ENCODE measurements at places on chromosomes 7 and 10. TPM values are rescaled to one million over a fixed set of nuclear protein-coding genes. Genes with fewer than 3 reads are reported as not detected.
A peak's percentile ranks its signal among the peaks of the same experiment; 100 is the strongest.

- H3K36me3 ChIP-seq = no peaks in the 10 kb centered on the region
- no peak overlapping the region for H3K4me3 ChIP-seq
- no peak for DNase-seq
- H3K4me1 ChIP-seq = no peaks in the 10 kb centered on the region
- no peak overlapping the region for H3K27ac ChIP-seq
Observed at GRCh38 chr7:158029509-158029908, 558.1 kb downstream of the PTPRN2 start.

GRCh38 chr10:32959006-32959920, 1.2 kb upstream of the ITGB1 start:
- DNase-seq = no peak
- peak overlapping the region; percentile 86 for H3K4me3 ChIP-seq
- H3K36me3 ChIP-seq = no peaks in the 10 kb centered on the region
- H3K4me1 ChIP-seq = peaks cover 42% of the 10 kb centered on the region
- H3K27ac ChIP-seq = peak overlapping the region; percentile 99
- H3K27me3 ChIP-seq = no peaks in the 10 kb centered on the region

DNA sequence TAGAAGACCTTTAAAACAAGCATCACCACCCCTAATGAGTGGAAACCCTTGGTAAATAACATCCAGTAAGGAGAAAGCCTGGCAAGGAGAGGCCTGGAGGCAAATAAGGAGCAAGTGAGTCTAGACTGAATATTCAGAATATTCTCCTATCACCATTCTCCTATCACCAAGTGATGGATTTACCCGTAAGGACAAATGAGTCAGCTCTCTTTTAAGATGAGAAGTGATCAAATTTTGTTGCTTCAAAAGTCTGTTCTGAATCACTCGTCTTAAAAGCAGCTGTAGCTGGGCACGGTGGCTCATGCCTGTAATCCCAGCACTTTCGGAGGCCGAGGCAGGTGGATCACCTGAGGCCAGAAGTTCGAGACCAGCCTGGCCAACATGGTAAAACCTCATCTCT, 28.4 kb downstream of the KIAA1549 start:
- peaks cover 5% of the 10 kb centered on the region for H3K4me1 ChIP-seq
- no peaks in the 10 kb centered on the region for H3K27me3 ChIP-seq
- H3K4me3 ChIP-seq = no peak overlapping the region
- no peak for DNase-seq

- no peaks in the 10 kb centered on the region for H3K36me3 ChIP-seq
- no peaks in the 10 kb centered on the region for H3K27me3 ChIP-seq
- DNase-seq = no peak
- no peaks in the 10 kb centered on the region for H3K4me1 ChIP-seq
Observed at GRCh38 chr10:22720667-22721066, 6.3 kb upstream of the PIP4K2A start.

The AKR1E2 gene
- total RNA-seq = 68.5 TPM

DNA sequence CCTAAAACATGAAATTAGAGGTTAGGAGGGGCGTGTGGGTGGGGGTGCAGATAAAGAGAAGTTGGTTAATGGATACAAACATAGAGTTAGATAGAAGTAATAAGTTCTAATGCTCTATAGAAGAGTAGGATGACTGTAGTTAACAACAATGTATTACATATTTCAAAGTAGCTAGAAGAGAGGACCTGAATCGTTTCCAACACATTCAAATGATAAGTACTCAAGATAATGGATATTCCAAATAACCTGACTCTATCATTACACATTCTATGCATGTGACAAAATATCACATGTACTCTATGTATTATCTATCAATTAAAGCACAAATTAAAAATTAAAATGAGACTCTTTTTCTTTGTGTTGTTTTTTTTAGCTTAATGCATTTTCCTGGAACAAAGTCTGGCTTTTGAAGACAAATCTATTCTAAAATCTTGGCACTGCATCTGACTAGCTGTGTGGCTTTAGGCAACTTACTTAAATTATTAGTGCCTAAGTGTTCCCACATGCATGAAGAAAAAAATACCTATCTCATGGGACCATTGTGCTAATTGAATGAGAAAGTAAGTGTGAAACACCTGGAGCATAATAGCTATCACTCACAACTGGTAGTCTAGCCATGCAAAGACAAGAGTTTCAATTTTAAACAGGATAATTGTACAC, 75.7 kb downstream of the SEMA3C start:
- no peak for DNase-seq
- H3K27ac ChIP-seq = no peak overlapping the region
- H3K4me3 ChIP-seq = no peak overlapping the region
- no peaks in the 10 kb centered on the region for H3K36me3 ChIP-seq

The HOXA3 gene
- total RNA-seq = 22.6 TPM

DNA sequence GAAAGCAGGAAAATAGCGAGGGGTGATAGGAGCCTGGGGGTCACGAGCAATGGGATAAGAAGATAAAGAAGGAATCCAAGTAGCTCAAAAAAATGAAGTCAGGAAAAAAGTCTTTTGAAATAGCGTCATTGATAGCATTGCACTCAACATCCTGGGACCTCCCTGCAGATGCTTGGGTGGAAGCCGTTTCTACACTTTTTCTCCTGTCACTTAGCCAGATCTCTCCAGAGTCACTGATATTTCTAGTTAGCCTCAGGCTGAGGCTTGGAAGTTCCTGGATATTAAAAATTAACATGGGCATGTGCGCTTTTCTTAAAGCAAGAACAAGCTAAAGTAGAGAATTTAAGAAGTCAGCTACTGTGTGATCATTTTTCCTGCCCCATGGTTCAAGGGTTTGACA, 39.5 kb upstream of the CHST15 start:
- no peak for DNase-seq

The YAE1 gene
- 22.7 TPM for total RNA-seq

The UNCX gene
- not detected for total RNA-seq
